Neural crest cell (in vitro differentiated cells): ENCODE measurements at places on chromosomes 5 and 9.

DNA sequence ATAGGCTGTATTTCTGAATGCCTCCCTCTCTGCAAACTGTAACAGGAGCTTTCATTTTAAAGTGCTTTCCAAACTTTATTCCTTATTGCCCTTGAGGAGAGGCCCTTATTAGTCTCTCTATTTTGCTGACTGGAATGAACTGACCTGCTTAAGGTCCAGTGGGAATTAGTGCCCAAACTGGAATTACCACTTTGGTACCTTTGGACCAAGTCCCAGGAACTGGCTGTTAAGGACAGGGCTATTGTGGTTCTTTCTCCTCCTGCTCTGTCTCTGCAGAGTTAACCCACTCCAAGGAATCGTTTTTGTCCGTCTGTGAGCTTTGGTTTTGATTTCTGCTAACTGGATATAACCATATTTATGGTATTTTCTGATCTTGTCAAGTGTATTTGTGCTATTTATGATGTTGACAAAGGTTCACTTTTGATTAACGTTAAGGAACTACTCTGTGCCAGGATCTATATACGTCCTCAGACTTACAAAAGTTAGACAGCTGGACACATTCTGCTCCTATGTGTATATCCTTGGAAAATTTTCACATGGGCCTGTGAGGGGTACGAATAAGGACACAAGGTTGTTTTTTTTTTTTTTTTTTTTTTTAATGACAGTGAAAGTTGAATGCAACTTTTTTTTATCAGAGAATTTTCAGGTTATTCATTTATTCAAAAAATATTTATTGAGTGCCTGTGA, 189.1 kb upstream of the ANKRD55 start:
- no peak for DNase-seq

GRCh38 chr5:146447734-146448380, 724 bp downstream of the TCERG1 start:
- DNase-seq = no peak

- no peak for DNase-seq
Measured at GRCh38 chr5:55650386-55650785, 61.7 kb downstream of the SLC38A9 start.

DNA sequence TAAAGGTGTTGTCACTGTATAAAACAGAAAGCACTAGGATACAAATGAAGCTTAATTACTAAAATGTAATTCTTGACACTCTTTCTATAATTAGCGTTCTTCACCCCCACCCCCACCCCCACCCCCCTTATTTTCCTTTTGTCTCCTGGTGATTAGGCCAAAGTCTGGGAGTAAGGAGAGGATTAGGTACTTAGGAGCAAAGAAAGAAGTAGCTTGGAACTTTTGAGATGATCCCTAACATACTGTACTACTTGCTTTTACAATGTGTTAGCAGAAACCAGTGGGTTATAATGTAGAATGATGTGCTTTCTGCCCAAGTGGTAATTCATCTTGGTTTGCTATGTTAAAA, 43.8 kb downstream of the NDFIP1 start:
- no peak for DNase-seq

- DNase-seq = no peak
Measured at GRCh38 chr9:126329476-126330275, 3.0 kb downstream of the MVB12B start.

DNA sequence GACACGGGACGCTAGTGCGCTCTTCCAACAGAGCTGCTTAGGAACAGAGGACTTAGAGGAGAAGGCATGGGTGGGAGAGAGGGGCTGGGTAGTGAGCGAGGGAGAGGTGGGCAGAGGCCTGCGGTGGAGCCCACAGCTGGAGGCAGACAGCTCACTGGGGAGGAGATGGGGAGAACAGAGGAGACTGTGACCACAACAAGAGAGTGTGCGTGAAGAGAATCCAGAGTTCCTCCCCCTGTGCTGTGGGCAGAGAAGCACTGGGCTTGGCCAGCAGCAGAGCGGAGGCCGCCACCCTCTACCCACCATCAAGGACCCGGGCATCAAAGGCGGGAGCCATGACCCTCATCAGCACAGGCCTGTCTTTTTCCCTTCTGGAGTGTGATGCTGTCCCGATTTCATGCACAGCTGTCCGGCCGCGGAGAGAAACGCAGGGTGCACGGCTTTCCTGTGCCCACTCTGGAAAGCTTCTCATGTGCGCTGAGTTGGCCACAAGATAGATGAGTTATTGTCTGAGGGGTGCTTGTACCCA, 228.3 kb upstream of the IRX4 start:
- DNase-seq = no peak

- no peak for DNase-seq
Measured at GRCh38 chr9:123834889-123835562, 94.9 kb downstream of the DENND1A start.

DNA sequence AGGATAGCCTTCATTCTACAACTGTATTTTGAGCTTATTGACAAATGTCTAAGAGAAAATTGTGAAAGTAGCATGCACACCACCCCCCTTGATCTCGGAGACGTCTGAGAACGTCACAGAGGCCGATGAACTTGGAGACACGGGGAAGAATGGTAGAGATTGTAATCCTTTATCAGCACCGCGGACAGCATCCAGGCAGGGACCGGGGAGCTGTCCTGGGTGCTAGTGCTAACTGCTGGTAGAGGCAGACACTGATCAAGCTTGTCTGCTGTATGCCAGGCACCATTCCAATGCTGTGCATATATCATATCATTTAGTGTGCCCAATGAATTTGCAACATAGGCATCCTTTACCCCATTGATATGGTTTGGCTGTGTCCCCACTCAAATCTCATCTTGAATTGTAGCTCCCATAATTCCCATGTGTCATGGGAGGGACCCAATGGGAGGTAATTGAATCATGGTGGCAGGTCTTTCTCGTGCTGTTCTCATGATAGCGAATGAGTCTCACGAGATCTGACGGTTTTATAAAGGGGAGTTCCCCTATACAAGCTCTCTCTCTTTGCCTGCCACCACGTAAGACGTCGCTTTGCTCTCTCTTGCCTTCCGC, 98.8 kb downstream of the LHX2 start:
- peak; percentile 82 for DNase-seq
